A549 treated with GW870086 at 1 μM for 4 hours (cell line): ENCODE measurements at places on chromosomes 1 and 21. TPM values are rescaled to one million over a fixed set of nuclear protein-coding genes. Genes with fewer than 3 reads are reported as not detected.

Gene ARHGAP30
- 0.07 to 0.14 TPM (median 0.10 TPM) in 4 of 5 replicates, not detected in the other for total RNA-seq

Gene CD2
- total RNA-seq, result not detected in 5 replicates

Gene LEFTY2
- 0.06 to 0.24 TPM in 2 of 5 replicates, not detected in the others for total RNA-seq

Gene CBS
- 10.0 to 12.5 TPM (median 10.4 TPM) in 5 replicates for total RNA-seq
